ENCODE measurements at places on chromosomes 16 and 17. TPM values are rescaled to one million over a fixed set of nuclear protein-coding genes. Genes with fewer than 3 reads are reported as not detected.

DNA sequence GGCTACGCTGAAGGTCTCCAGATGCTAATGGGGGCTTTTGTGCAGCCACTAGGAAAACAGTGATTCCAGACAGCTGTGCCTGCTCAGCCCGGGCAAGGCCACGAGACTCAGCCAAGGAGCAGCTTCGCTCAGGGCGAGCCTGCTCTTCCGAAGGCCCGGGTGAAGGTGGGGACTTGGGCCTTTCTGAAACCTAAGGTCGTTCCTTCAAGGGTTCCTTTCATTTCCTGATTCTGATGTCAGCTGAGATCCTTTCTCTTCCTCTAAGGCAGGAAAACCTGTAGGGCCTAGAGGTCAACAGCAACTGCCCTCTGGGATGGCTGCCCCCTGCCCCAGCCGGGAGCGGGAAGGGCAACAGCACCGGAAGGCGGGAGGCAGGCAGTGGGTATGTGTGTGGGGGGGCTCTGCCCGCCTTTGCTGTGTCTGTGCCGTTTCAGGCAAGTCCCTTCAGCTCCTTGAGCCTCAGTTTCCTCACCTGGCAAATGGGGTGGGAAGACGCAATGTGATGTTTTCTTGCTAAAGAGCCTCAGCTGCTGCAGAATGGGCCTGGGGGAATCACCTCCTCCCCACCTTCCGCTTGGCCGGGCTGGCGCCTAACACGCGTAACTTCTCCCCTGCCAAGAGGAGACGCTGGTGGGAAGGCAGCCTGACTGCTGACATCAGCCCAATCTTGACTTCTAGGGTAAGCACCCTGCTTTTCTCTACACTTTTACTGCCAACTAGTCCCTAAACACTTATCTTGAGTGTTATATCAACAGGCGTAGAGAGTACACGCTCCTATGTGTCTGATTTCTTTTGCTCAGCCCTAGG, 32.8 kb downstream of the IRF8 start:
- DNase-seq = no peak

- no peak for DNase-seq
Observed at GRCh38 chr16:29743827-29744531, 1.8 kb downstream of the C16orf54 start.

DNA sequence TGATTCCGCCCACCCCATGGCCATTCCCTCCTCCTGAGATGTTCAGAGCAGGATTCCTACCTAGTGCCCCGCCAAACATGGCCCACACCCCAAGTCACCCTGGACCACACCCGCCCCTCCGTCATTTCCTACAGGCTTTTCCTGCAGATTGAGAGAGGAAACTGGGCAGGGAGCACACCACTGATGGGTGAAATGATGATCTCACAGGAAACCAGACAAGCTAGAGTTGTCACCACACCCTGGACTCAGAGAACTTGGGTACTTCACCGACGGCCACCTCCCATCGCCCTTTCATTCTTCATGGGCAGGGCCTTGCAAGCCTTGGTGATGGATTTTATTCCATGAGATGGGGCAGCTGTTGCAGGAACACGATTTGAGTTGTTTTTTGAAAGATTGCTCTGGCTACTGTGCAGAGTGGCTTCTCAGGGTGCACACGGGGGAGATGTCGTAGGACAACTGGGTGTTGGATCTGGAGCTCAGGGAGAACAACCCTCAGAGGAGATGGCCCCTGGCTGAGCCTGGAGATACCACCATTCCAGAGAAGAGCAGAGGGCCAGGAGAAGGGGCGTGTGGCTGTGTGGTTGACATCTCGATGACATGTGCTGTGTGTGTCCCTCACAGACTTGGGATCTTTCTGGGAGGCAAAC, 7.4 kb upstream of the B9D1 start:
- no peak for DNase-seq

Gene TOP2A
- total RNA-seq = 68.5 TPM

Gene NPB
- total RNA-seq = not detected

DNA sequence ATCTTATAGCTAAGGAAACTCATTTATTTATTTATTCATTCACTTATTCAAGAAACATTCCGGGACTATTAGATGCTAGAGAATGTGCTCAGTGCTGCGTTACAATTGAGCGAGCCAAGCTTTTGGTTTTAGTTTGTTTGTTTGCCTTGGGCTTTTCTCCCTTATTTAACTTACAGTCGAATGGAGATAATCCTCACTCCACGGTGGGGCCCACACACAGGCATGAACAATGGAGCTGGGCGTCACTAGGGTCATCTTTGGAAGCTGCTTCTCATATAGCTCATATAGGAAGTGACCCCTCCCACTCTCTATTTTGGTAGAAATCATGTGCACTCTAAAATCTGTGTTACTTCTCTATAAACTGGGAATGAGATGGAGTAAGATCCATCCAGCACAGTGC, 210.0 kb downstream of the TMEM114 start:
- no peak for DNase-seq

Gene KCNJ16
- not detected for total RNA-seq

GRCh38 chr16:88452482-88453216, 431 bp upstream of the ZFPM1 start:
- DNase-seq = peak; percentile 89

Gene TM4SF5
- not detected for total RNA-seq

- no peak for DNase-seq
Observed at GRCh38 chr17:37158290-37158689, 209.5 kb downstream of the AATF start.

Gene PERCC1
- not detected for total RNA-seq

DNA sequence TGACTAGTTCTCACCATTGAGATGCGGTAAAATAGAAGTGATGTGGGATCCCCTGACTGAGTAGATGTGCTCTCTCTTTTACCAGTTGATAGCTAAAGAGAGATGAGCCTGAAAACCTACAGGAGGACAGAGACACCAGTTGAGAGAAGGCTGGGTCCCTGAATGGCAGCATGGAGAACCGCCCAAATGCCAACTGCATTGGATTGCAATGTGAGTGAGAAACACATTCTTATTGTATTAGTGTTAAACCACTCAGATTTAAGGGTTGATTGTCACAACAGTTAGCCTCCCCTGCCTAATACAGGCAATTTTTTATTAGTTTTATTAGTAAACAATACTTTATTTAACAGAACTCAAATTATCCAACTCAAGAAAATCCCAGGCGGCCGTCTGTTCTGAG, 61.2 kb downstream of the SPACA3 start:
- DNase-seq = no peak
